ENCODE measurements at places on chromosomes 1 and 21.

GRCh38 chr1:86068841-86069756 is 87.5 kb downstream of the COL24A1 start:
- no peak for DNase-seq

DNA sequence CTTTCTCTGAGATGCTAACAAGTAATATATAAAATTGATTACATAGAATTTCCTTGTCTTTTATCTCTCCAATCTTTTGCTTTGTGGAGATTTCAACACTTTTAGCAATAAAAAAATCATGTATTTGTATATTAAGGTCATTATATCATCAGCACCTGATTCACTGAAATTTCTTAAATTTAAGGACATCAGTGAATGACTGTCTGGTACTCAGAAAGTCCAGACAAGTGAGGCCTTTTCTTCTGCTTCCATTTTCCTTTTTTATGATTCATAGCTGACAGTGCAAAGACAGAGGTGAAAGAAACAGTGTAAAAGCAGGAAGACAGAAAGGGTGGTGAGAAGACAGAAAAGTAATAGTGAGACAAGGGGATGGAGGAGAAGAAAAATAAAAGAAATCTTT is 54.6 kb downstream of the FASLG start:
- DNase-seq: no peak

DNA sequence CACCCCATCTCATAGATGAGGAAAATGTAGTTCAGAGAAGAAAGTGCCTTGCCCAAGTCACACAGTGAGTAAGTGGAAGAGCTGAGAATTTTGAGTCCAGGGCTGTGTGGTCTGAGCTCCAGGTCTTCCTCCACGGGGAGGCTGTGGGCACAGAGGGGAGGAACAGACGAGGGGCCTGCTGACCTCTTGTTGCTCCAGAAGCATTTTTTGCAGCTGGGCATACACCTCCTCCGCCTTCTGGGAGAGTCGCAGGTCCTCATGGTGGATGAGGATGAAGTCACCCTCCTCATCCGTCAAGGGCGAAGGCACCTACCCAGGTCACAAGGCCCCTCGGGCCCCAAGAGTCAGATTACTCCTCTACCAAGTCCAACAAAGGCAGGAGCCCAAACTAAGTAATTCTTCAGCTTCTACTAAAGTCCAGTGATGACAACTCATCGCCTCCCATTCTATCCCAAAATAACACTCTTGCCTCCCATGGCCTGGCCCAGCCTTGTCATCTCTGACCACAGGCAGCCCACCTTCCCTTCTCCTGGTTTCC is 9.1 kb downstream of the CC2D1B start:
- no peak for DNase-seq

- no peak for DNase-seq
These were observed 28.5 kb downstream of the SLC26A9 start for GRCh38 chr1:205914730-205915129.

DNA sequence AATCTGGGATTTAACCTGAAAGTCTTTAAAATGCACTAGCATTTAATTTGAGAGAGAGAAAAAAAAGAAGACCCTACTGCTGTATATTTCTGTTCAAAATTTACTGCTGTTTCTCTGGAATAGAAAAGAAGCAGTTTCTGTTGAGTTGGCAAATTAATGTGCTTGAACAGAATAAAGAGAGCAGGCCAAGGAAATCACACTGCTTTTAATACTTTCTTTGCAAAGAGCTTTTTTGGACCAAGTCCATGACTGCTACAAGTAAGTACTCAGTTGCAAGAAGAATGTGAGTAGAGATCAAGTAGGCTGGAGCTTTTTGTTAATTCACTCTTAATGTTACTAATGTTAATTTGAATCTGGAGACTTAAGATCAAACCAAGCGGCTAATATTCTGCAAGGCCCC is 336.2 kb upstream of the SGIP1 start:
- no peak for DNase-seq

GRCh38 chr1:167808104-167808503 is 86.3 kb downstream of the MPZL1 start:
- no peak for DNase-seq

DNA sequence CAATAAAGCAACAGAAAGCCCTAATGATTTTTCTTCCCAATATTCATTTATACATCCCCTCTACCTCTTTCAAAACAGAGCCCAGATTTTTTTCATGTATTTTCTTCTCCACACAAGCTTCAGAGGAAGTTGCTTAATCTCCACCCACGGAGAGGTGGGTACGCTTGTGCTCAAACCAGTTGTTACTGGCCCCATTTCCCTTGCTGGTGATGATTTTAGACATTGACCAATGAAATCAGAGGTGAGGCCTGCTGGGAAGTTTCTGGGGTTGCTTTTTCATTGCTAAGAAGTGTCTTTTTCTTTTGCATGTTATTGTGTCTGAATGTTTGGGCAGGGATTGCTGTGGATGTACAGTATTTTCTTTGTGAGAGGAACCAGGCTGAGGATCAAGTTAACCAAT is 448.1 kb upstream of the B3GALT2 start:
- DNase-seq: no peak

DNA sequence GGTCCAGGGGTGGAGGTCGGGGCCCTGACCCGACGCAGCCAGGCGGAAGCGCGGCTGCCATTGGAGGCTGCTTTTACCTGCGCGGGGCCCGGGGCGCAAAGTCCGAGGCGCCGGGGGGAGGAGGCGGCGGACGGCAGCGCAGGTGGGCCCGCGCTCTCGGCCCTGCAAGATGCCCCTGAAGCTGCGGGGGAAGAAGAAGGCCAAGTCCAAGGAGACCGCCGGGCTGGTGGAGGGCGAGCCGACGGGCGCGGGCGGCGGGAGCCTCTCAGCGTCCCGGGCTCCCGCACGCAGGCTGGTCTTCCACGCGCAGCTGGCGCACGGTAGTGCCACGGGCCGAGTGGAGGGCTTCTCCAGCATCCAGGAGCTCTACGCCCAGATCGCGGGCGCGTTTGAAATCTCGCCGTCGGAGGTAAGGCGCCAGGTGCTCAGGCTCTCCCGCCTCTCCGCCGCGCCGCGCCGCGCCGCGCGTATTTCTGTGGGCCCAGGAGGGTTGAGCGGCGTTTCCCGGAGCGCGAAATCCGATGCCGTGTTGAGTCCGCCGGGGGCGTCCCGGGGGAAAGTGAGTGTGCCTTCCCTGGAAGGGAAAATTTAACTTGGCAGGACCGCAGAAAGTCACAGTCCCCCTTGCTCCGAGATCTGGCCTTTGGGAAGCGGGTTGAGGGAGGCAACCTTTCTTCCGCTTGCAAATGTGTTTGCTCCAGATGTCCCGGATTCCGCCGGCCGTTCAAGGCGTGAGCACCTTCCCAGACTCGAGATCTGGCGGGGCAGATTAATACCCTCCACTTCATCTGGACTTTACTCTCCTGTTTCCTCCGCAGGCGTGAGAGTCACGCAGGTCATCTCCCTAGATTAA is at the start of gene GIPC2:
TSS of gene GIPC2 (plus strand) at position 41 of the 853 bp plus-strand sequence. CDS start at position 170, 129 bp downstream.
- peak; percentile 69 for DNase-seq

- no peak for DNase-seq
These were observed 107.3 kb downstream of the KAZN start for GRCh38 chr1:14705824-14706223.

DNA sequence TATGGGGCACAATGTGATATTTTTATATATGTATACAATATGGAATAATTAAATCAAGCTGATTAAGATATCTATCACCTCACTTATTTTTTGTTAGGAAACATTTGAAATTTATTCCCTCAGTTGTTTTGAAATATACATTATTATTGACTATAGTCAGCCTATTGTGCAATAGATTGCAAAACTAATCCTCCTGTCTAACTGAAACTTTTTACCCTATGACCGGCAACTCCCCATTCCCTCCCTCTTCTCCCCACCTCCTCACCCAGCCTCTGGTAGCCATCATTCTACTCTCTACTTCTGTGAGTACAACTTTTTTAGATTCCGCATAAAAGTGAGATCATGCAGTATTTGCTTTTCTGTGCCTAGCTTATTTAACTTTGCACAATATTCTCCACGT is 117.7 kb upstream of the SGIP1 start:
- DNase-seq: no peak

DNA sequence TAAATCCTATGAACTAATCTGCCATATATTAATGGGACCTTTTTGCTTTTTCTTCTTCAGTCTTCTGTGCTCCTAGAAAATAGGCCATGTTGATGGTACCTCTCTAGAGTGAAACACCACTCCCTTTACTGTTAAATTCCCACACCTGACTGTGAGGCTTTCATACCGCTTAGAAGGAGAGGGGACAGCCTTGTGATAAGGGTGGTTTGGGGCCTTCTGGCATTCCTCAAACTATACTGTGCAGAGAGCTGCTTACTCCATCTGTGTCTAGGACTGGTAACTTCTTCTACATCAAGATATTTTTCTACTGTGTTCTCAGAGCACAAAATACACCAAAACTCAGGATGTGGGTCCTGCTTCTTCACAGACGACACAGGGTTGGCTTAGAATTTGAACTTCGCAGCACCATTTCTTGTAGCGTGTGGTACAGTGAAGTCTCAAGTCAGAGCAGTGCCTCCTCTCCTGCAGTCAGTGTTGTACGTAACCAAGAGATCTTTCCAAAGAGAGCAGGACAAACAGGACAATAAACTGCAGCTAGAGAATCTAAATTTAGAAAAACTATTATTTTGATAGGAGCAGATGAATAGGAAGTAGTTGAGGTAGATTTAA is 43.8 kb downstream of the MACO1 start:
- no peak for DNase-seq

GRCh38 chr1:241998412-241998921 is 431 bp downstream of the MAP1LC3C start:
- DNase-seq: peak; percentile 70

GRCh38 chr21:29805105-29805504 is 134.7 kb downstream of the GRIK1 start:
- DNase-seq: no peak

- no peak for DNase-seq
These were observed 87.0 kb downstream of the SYT14 start for GRCh38 chr1:210024996-210025395.

- no peak for DNase-seq
These were observed 97.9 kb downstream of the TRIM11 start for GRCh38 chr1:228308628-228309325.

- DNase-seq: no peak
These were observed 7.1 kb upstream of the ZNF697 start for GRCh38 chr1:119655154-119655553.

DNA sequence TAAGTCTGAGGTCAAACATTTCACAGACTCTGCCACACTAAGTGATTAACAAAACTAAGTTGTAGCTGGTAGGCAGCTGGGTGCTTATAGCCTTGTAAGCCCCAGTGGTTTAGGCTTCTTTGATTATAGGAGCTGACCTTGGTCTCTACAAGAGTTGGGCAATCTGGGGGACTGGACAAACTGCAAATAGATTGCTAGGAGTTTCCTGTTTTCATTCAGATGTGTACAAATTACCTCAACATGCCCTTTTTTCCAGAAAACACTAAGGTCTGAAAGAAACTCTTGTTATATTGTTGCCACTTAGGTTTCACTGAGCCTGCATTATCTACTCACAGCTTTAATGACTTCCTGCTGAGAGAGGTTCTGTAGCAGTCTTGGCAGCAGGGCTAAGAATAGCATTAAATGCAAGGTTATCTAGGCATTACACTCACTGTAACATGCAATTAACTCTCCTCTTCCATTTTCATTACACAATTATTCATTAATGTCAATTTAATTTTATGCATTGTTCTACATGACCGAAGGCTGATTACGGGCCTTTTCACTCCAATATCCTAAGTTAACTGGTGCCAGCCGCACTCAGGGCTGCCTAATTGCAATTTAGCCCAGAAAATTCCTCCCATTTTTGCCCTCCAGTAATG is 314.0 kb downstream of the LMO4 start:
- DNase-seq: no peak

- no peak for DNase-seq
These were observed 1023.2 kb downstream of the KCNT2 start for GRCh38 chr1:195584870-195585624.

DNA sequence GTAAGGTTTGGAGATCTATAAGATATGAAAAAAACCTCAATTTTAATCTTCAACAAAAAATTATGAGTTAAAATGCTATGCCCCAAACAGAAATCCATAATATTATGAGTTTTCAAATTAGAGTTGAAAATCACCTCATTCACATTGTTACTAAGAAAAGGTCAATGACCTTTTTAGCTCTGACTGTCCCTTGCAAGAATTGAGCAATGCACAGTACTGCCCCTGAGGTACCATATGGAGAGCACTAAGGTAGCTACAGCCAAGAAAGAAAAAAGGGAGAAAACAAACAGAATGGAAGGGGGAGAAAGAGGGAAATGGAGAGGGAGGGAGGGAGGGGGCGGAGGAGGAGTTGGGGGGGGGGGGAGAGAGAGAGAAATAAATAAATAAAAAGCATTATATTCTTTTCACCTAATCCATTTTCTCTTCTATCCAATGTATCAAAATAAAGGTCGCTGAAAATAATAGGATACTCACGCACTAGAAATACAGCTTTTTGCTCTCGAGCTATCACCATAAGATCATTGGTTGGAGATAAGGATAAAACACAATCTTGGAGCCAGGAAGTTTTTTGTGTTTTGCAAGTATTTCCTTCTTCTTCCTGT is 58.8 kb downstream of the RAB3GAP2 start:
- no peak for DNase-seq

GRCh38 chr1:82759035-82759434 is 958.3 kb downstream of the ADGRL2 start:
- no peak for DNase-seq

All from nephron progenitor cell (in vitro differentiated cells).